ENCODE measurements at places on chromosomes 12 and 14. TPM values are rescaled to one million over a fixed set of nuclear protein-coding genes. Genes with fewer than 3 reads are reported as not detected.

The CLEC1A gene
- total RNA-seq, result 2.6 TPM

The TAS2R13 gene
- total RNA-seq, result 2.3 TPM

The APPL2 gene
- 32.6 TPM for total RNA-seq

The ZC2HC1C gene
- 7.8 TPM for total RNA-seq

The RTN1 gene
- 11.2 TPM for total RNA-seq

The GPD1 gene
- 232 TPM for total RNA-seq

The HNRNPA1 gene
- 247 TPM for total RNA-seq

The RPL10L gene
- total RNA-seq, result not detected

The NUP107 gene
- 34.9 TPM for total RNA-seq

The CTSG gene
- not detected for total RNA-seq

The NOVA1 gene
- 0.78 TPM for total RNA-seq

The PRPF40B gene
- 9.3 TPM for total RNA-seq

The B3GNT4 gene
- not detected for total RNA-seq

The RAD9B gene
- 2.3 TPM for total RNA-seq

The SCNN1A gene
- 62.5 TPM for total RNA-seq

The CISTR gene
- not detected for total RNA-seq

The PLEK2 gene
- 7.5 TPM for total RNA-seq

The TBX3 gene
- total RNA-seq, result 7.6 TPM

The RERG gene
- total RNA-seq, result 10.9 TPM

The PIANP gene
- not detected for total RNA-seq

The SLC8A3 gene
- total RNA-seq, result under 0.01 TPM

The ZNF10 gene
- total RNA-seq, result 12.9 TPM

The GYS2 gene
- not detected for total RNA-seq

The PLA2G1B gene
- total RNA-seq, result 11,984 TPM

The KRT6C gene
- not detected for total RNA-seq

The ANKRD33 gene
- not detected for total RNA-seq

The KLHL33 gene
- 0.26 TPM for total RNA-seq

The PLXNC1 gene
- 4.9 TPM for total RNA-seq

All from body of pancreas (tissue), 4 donors.